Kidney glomerular epithelial cell (primary cell): ENCODE measurements at places on chromosomes 11 and 22.
A peak's percentile ranks its signal among the peaks of the same experiment; 100 is the strongest.

DNA sequence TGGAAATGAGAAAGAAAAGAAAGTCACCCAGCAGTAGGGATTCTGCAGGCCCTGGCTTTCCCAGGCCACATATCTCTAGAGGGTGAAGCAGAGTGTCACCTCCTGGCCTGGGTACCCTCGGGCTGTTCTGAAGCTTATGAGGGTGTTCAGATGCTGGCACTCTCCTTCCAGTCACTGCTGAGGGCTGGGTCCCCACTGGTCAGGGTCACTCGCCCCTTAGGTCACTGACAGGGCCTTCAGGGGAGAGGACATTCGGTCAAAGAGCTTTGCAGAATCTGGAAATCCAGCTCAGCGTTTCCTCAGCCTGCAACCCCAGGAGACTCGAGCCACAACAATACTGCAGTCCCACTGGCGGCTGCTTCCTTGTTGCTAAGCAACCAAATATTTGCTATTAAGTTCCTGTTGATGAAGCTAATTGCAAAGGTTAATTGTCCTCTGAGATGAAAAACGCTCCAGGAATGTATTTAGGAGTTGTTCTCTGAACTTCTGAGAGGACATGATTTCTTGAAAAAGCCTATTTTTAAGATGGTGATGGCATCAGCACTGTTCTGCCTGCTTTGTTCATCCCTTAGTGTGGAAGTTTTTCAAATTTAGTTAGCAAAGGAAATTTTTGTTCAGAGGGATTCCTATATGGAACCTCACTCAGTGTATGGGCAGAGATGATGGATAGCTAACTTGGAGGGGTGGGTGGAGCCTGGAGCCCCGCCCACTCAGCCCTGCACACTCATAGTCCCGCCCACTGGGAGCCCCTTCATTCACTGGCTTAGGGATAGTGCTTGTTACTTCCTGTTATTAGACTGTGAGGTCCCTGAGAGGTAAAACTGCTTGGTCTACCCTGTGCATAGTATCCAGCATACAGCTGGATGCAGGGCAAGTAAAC is 109.2 kb downstream of the CSNK2A3 start:
- peak; percentile 13 for DNase-seq

DNA sequence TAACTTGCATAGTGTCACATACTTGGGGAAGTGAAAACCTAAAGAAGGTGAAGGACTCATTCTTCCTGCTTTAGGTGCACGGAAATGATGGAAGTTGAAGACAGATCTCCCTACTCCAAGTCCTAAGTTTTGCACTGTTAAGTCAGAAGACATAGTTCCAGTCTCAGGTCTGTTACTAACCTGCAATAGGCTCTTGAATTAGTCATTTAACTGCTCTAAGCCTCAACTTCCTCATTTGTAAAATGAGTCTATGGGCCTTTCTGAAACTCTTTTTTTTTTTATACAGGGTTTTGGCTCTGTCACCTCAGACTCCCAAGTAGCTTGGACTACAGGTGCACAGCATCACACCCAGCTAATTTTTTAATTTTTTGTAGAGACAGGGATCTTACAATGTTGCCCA is 30.8 kb upstream of the POU2AF1 start:
- no peak for DNase-seq

DNA sequence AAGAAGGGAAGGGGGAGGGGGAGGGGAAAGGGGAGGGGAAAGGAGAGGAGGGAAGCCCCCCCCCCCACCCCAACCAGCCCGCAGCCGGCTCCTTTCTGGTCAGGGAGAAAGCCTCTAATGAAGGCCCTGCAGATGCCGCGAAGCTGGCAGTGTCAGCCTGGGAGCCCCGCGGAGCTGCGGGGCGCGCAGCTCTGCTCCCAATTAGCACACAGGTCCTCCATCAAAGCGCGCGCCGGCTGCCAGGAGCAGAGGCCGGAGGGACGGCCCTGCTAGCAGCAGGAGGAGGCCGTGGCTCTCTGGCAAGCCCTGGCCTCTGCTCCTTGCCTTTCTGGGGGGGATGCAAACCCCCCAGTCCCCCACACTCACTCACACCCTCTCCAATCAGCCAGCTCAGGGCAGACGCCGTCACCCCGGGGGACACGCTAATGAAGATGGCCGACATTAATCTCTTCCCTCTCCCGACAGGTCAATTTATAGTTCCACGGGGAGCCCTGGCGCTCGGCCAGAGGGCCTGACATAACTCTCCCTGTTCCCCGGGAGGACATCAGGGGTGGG is 70.5 kb upstream of the TCF20 start:
- no peak for DNase-seq

- no peak for DNase-seq
These were observed 123.5 kb upstream of the PARVA start for GRCh38 chr11:12253843-12254281.

DNA sequence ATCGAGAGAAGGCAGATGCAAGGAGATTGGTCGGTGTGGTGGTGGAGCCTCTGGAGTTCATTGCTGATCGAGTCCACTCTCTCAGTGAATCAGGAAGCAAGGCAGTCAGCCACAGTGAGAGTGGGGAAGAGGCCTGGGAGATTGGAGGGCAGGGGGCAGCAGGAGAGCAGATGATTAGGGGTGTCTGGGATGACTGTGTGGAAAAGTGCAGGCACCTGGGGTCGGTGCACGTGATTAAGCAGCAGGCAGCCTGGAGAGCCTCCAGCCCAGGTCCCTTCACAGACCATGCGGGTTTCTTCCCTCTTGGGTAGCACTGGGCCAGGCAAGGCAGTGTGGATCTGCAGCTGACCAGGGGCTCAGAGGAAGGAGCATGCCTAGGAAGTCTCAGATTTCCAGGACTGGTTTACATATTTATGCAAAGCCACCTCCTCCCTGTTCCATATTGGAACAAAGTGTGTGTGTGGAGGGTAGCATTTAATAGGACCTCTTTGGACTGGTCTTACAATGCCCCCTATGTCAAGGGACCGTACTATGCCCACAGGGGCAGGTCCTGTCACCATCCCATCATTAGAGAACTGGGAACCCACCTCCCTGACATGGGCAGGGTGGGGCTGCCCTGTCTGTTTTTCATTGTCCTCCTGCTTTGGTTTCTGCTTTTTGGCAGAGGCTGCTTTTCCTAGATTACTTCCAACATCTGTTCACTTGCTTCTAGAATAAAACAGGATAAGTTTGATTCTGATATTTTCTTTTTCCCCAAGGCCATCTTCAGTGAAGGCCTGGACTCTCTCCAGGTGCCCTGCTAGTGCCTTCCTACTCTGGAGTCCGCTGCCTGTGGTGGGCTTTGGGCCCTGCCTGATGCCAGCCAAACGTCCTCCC is 14.0 kb upstream of the GDPD5 start:
- DNase-seq: no peak

- no peak for DNase-seq
These were observed 11.1 kb downstream of the PLCB3 start for GRCh38 chr11:64262271-64263002.

GRCh38 chr11:58301576-58301975 is 33.5 kb upstream of the OR10W1 start:
- no peak for DNase-seq

- no peak for DNase-seq
These were observed 718 bp downstream of the CHKA start for GRCh38 chr11:68120273-68121066.

- no peak for DNase-seq
These were observed 6.5 kb downstream of the OR4D6 start for GRCh38 chr11:59463190-59463641.

- no peak for DNase-seq
These were observed 2.1 kb upstream of the OR5AN1 start for GRCh38 chr11:59356561-59356960.

- no peak for DNase-seq
These were observed 38.3 kb upstream of the TH start for GRCh38 chr11:2209900-2210321.

- no peak for DNase-seq
These were observed 37.9 kb upstream of the PRR5 start for GRCh38 chr22:44664149-44664548.

- no peak for DNase-seq
These were observed 101.8 kb downstream of the LUZP2 start for GRCh38 chr11:24598641-24599040.

DNA sequence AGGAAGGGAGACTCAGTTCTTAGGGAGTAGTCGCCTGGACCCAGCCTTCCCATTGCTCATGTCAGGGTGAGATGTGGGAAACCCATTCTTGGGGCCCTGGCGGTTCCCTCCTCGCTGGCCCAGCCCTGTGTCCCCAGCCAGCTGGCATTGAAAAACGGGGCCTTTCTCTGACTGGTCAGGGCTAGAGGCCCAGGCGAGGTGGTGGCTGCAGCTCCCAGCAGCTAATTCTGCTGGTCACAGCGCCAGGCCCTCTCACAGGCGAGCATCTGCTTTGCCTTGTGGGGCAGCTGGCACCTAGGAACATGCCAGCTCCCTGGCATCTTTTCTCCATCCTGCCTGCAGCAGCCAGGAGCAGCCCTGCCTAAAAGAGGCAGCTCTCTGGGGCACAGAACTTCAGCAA is 20.1 kb downstream of the TSPAN18 start:
- DNase-seq: no peak

GRCh38 chr11:86089659-86090058 is 20.8 kb upstream of the PICALM start:
- no peak for DNase-seq

GRCh38 chr11:67271205-67271540 is 4.9 kb downstream of the GRK2 start:
- DNase-seq: no peak

GRCh38 chr11:72826942-72827480 is 12.8 kb downstream of the ATG16L2 start:
- DNase-seq: no peak

GRCh38 chr11:66867425-66868040 is 10.7 kb downstream of the LRFN4 start:
- no peak for DNase-seq

- DNase-seq: no peak
These were observed 4.7 kb upstream of the CASP5 start for GRCh38 chr11:105027678-105028077.

GRCh38 chr22:33126881-33127280 is 68.7 kb upstream of the SYN3 start:
- DNase-seq: no peak

DNA sequence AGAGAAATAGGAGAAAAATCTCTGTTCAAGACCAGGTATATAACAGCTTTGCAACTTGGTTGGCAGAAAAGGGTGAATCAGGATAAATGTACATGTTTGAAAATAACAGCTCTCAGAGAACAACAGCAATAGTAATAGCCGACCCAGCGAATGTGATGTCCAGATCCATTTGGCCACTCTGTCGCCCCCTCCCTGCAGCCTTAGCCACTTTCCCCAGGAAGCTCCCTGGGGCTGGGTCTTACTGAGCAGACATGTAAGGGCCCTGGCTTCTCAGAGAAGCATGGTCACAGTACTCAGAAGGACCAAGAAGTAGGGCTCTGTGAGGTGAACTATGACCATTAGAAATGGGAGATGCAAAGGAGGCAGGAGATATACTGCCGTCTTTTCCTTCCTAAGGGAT is 154.1 kb upstream of the SNX19 start:
- DNase-seq: no peak

- DNase-seq: no peak
These were observed 133.8 kb downstream of the ATXN10 start for GRCh38 chr22:45805413-45805812.

GRCh38 chr11:59556917-59557348 is 45.6 kb downstream of the OR4D9 start:
- no peak for DNase-seq

DNA sequence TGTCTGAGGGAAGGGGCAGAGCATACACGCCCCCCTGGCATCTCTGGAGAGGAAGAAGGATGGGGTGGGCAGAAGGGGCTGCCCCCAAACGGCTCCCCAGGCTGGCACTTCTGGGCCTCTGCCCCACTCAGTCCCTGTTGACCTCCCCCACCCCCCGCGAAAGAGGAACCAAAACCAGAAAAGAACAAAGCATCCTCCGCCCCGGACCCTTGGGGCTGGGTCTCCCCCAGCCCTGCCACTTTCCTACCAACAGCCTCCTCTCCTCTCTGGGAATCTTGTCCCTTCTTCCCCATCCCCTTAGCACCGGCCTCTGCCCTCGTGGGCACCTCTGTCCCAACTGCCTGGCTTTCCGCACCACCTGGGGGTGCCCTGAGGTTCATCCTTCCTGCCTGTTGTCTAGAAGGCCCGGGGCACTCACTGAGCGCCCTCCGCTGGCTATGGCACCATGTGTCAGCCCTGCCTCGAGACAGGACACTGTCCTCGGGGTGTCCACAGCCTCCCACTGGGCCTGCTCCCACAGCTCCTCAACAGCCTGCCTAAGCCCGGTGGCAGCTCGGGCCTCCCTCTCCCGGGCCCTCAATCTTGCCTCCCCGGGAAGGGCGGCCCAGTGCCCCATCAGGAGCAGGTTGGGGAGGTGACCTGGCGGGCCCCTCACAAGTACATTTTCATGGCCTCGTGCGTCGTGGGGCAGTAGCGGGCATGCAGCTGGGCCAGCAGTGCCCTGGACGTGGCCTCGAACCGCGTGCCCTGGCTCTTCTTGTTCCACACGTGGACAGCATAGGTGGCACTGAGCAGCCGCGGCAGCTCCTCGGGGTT is 28.2 kb downstream of the A4GALT start:
- no peak for DNase-seq

- no peak for DNase-seq
These were observed 13.2 kb upstream of the OSBPL5 start for GRCh38 chr11:3178349-3178748.

DNA sequence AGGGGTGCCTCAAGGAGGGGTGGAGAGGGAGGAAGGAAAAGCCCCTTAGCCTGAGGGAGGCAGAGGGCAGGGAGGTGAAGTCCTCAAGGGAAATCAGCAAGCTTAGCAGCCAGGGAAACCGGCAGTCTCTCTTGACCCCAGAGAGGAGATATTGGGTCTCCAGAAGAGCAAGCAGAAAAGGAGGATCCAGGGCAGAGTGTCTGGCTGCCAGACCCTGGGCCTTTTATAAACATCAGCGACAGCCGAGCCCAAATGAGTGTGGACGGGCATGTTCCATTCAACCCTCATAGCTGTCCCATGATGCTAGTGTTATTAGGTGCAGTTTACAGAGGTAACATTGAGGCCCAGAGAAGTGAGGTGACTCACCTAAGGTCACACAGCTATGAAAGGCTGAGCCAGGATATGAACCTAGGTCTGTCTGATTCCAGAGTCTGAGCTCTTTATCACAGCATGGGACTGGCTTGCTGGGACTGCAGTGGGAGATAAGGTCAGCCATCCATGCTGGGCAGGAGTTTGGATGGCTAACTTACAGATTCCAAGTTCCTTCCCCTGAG is 9.3 kb downstream of the PRDM11 start:
- DNase-seq: no peak

- DNase-seq: no peak
These were observed 621.4 kb downstream of the BRD1 start for GRCh38 chr22:49206281-49206680.

- DNase-seq: no peak
These were observed 31.3 kb downstream of the PHLDB1 start for GRCh38 chr11:118638726-118639125.

- no peak for DNase-seq
These were observed 14.5 kb upstream of the PPARA start for GRCh38 chr22:46135611-46136485.

DNA sequence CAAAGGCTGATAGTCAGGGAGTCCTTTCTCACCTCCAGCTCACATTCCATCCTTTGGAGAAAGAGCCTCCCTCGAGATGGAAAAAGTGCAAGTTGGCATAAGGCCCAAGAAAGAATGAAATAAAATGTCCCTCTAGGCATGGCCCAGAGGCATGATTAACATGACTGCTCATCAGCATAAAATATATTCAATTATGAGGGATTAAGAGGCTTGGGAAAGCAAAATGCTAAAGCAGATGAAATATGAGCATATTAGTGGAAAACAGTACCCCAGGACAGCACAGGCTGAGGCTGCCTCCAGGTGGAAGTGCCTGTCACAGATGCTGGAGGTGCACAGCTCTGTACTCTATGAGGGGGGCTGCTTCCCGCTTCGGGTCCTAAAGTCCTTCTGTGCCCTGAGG is 347.8 kb upstream of the PLET1 start:
- DNase-seq: no peak
